Adrenal gland (tissue), 19 donors: ENCODE measurements at places on chromosomes 5 and 9. TPM values are rescaled to one million over a fixed set of nuclear protein-coding genes. Genes with fewer than 3 reads are reported as not detected.

DNA sequence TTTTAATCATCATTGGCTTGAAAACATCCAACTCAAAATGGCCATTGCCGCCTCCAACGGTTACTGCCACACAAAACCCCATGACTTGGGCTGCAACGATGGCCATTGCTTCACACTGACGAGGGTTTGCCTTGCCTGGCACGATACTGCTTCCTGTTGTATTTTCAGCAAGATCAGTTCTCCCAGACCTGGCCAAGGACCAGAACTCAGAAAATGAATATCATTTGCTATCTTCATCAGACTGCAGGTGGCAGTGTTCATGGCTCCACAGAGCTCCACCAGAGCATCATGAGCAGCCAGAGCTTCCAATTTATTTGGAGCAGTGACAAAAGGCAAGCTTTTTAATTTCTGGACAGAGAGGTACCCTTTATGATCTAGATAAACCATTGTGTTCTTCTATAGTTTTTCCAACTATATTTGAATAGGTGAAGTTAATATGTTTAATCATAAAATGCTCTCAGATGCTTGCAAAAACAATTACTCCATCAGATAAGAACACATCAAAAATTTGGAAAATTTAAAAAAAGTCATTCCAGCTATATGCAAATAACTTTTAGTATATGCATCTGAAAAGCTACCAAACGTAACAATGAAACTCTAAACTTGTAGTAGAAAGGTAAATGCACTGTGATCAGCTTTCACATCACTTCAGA, 10.4 kb downstream of the AMACR start:
- H3K27ac ChIP-seq, result peak overlapping the region; percentile 23
- DNase-seq, result peak; percentile 69
- no peaks in the 10 kb centered on the region for H3K27me3 ChIP-seq
- no peaks in the 10 kb centered on the region for H3K4me1 ChIP-seq
- H3K36me3 ChIP-seq, result no peaks in the 10 kb centered on the region
- no peak overlapping the region for H3K4me3 ChIP-seq

Gene POU5F2
- 0.28 TPM for total RNA-seq

Gene HRH2
- total RNA-seq, result 5.2 TPM

Gene SIT1
- total RNA-seq, result 0.31 TPM

Gene SPATA31C1
- total RNA-seq, result not detected

GRCh38 chr9:79383096-79383495, 188.7 kb upstream of the TLE4 start:
- H3K4me1 ChIP-seq, result no peaks in the 10 kb centered on the region
- no peak overlapping the region for H3K4me3 ChIP-seq
- H3K36me3 ChIP-seq, result no peaks in the 10 kb centered on the region
- DNase-seq, result no peak

Gene GPX8
- total RNA-seq, result 14.7 TPM

DNA sequence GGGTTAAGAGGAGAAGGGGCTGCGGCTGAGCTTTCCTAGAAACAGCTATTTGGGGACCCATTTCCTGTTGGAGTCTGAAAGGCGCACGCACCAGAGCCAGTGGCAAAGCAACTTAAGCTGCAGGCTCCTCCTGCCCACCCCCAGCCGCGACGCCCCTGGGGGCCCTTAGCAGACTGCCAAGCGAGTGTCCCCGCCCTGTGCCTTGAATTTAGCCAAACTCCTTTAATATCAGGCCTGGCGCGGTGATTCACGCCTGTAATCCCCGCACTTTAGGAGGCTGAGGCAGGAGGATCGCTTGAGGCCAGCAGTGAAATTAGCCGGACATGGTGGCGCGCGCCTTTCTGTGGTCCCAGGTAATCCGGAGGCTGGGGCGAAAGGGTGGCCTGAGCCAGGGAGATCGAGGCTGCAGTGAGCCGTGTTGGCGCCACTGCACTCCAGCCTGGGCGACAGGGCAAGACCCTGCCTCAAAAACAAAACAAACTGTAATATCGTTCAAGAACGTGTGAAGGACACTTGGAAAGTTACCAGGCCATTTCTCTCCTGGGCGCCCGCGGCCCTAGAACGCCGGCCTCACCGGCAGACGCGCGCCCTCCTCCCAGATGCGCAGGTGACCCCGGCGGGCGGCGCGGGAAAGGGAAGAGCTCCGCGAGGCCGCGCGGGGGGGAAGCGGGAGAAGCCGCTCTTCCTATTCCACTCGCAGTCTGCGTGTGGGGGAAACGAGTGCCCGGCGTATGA, 1.0 kb upstream of the F2R start:
- peaks cover 18% of the 10 kb centered on the region for H3K4me1 ChIP-seq
- H3K27me3 ChIP-seq, result no peaks in the 10 kb centered on the region
- H3K27ac ChIP-seq, result no peak overlapping the region
- H3K4me3 ChIP-seq, result no peak overlapping the region

DNA sequence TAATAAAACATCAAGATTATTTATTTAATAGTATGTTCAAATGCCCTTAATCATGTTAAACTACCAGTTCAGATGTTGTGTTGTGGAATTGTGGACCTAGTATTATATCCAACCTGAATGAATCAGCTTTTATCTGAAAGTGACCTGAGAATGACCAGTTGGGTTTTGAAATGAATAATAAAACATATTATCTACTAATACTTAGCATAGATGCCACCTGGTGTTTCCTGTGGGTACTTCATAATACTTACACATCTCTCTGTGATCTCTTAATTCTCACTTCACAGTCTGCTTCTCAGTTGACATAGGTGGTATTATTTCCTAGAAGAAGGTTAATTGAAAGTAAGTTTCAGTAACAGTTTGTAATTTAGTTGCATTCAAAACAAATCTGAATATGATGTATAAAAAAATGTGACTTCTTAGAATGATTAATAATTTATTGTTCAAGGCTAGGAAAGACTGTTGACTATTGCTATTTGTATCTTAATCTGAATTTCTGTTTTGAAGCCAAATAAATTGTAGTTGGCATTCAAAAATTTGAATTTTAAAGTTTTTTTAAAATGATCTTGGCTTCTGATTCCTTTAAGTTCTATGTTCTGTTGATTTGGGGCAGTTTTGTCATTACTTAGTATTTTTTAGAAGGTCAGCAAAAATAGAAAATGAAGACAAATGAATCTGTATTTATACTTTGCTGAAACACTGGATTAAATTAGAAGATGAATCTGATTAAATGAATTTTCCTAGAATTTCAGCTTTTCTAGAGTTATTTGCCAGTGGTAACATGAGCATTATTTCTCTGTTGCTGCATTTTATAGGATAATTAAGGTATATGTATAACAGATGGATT, 48.2 kb downstream of the KIF2A start:
- no peak overlapping the region for H3K27ac ChIP-seq
- H3K36me3 ChIP-seq, result peaks cover 33% of the 10 kb centered on the region
- H3K4me1 ChIP-seq, result no peaks in the 10 kb centered on the region
- H3K4me3 ChIP-seq, result no peak overlapping the region
- DNase-seq, result no peak

GRCh38 chr9:137588891-137589290, 1.4 kb downstream of the ZMYND19 start:
- H3K4me3 ChIP-seq, result no peak overlapping the region
- H3K36me3 ChIP-seq, result peaks cover 29% of the 10 kb centered on the region
- H3K27me3 ChIP-seq, result no peaks in the 10 kb centered on the region
- no peak for DNase-seq

DNA sequence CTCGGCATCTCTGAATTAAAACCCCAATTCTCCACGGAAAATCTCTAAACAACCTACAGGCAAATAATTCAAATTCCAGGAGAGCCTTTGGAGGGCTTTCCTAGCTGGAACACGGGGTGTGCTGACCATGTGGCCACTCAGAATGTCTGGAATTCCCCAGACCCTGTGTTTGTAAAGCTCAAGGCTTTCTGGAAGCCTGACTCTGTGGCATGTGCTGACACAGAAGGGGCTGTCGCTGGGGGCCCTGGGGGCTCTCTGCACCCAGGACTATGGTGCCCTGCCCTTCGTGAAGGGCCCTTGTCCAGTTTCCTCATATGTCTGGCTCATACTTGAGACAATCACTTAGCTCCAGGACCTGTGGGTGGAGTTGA, 29.0 kb upstream of the BOD1 start:
- no peaks in the 10 kb centered on the region for H3K27me3 ChIP-seq
- peak; percentile 17 for DNase-seq
- H3K27ac ChIP-seq, result no peak overlapping the region

Gene OBP2A
- not detected for total RNA-seq

- no peak overlapping the region for H3K4me3 ChIP-seq
- no peak overlapping the region for H3K27ac ChIP-seq
- H3K27me3 ChIP-seq, result no peaks in the 10 kb centered on the region
Measured at GRCh38 chr5:96280946-96281393, 152.1 kb downstream of the PCSK1 start.

Gene ISCA1
- 46.0 TPM for total RNA-seq

- no peak overlapping the region for H3K4me3 ChIP-seq
- no peaks in the 10 kb centered on the region for H3K4me1 ChIP-seq
- no peak overlapping the region for H3K27ac ChIP-seq
Measured at GRCh38 chr9:89189215-89189614, 10.6 kb upstream of the SHC3 start.

DNA sequence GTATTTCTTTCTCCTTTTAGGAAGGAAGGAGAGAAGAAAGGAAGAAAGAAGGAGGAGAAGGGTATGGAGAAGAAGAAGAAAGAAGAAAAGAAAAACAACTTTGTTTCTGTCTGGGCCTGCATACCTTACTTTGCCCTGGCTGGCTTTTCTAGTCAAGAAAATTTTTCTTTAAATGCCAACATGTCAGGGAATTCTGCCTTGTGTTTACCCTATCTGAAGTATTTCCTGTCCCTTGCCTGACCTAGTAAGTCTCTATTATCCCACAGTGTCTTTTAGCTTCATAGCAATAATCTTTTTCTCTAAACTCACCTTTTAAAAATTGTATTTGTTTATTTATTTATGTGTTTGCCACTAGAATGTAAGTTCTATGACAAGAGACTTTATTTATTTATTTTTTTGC, 1864.1 kb downstream of the EFNA5 start:
- H3K4me3 ChIP-seq, result no peak overlapping the region
- H3K27ac ChIP-seq, result no peak overlapping the region
- no peak for DNase-seq
- H3K27me3 ChIP-seq, result no peaks in the 10 kb centered on the region
- H3K36me3 ChIP-seq, result no peaks in the 10 kb centered on the region
- no peaks in the 10 kb centered on the region for H3K4me1 ChIP-seq
